BJ (cell line): ENCODE measurements at places on chromosomes 16 and 17. TPM values are rescaled to one million over a fixed set of nuclear protein-coding genes. Genes with fewer than 3 reads are reported as not detected.

HES7 gene
- polyA plus RNA-seq = not detected in 2 replicates

CSF3 gene
- not detected in 2 replicates for polyA plus RNA-seq

MRPS34 gene
- 64.2 and 69.6 TPM in 2 replicates for polyA plus RNA-seq

- no peak for DNase-seq
These were observed 92.5 kb downstream of the ASIC2 start for GRCh38 chr17:33200587-33200986.

DNA sequence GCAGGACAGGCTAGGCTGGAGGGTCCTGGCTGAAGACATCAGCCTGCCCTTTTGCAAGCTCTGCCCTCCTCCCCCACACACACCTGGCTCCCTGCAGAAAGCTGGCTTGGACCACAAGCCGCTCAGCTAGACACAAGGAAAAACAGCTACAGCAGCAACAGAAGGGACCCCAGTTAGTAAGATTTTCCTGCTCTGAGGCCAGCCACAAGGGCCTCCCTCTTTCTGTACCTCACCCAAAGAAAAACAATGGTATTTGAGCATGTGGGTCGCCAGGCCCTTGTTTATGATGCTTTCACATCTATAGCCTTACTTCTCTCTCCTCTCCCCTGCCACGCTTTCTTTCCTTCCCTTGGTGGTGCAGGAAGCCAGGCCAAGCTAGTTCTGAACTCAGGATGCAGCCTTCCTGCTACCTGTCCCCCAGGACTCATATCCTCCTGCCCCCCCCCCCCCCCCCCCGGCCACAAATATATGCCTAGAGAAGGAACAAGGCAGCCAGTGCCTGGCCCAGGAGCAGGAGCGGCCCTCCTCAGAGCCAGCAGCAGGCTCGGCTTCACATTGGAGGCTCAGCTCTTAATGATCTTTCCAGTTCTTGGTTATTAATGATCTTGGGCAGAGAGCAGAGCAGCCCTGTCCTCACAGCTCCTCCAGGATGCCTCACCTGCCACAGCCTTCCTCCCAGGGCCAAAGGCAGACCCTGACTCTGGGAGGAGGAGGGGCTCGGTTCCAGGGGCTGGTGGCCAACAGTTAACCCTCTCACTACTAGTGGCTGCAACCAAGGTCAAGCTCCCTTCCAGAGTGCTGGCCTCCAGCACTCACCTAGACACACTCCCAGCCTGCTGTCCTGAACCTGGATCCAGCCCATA, 19.5 kb downstream of the GRIN2C start:
- DNase-seq = no peak

- DNase-seq = no peak
These were observed 933.5 kb upstream of the SOX9 start for GRCh38 chr17:71187145-71187878.

- no peak for DNase-seq
These were observed 3.1 kb upstream of the CAPN15 start for GRCh38 chr16:524274-525040.

GRCh38 chr17:60910415-60910814, 232.8 kb downstream of the BCAS3 start:
- no peak for DNase-seq

DNA sequence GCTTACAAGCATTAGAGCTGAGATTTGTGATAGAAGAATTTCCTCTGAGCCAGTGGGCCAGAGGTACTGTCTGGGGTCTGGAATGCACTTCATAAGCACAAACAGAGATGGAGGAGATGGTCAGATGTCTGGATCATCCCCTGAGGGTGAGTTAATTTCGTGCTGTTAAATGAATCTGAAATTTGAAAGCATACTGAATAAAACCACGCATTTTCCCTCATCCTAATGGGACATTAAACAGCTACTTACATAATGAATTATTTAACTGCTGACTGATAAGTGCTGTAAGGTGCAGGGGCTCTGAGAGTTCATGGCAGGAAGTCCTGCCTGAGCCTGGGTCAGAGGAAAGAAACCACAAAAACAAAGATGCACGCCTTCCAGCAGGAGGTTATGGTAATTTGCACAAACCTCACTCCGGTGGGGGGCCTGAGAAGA, 136.3 kb upstream of the XYLT1 start:
- DNase-seq = no peak

GRCh38 chr16:56075732-56076388, 115.4 kb upstream of the GNAO1 start:
- DNase-seq = no peak

- DNase-seq = no peak
These were observed 81.0 kb upstream of the MYOCD start for GRCh38 chr17:12584727-12585126.

GRCh38 chr17:8072341-8072728, 15.2 kb downstream of the ALOX12B start:
- DNase-seq = no peak

DNA sequence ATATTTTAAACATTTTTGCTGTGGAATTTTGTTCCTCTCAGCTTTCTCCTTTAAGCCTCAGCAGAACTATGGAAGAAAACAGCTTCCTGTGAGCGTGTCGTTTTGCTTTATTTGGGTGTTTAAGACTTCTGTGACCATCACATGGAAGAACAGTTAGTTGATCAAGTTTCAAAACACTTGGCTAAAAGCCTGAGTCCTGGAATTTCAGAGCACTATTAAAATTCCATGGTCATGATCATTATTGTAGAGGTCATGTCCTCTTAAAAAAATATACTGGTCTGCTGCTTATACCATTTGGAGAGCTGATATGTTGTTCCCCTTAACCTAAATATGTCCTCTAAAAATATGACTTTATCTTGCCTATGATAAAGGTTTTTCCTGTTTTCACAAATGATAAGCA, 12.6 kb upstream of the CDR2 start:
- DNase-seq = peak; percentile 95

- peak; percentile 29 for DNase-seq
These were observed 20.7 kb downstream of the SLC47A1 start for GRCh38 chr17:19554393-19554792.

DNA sequence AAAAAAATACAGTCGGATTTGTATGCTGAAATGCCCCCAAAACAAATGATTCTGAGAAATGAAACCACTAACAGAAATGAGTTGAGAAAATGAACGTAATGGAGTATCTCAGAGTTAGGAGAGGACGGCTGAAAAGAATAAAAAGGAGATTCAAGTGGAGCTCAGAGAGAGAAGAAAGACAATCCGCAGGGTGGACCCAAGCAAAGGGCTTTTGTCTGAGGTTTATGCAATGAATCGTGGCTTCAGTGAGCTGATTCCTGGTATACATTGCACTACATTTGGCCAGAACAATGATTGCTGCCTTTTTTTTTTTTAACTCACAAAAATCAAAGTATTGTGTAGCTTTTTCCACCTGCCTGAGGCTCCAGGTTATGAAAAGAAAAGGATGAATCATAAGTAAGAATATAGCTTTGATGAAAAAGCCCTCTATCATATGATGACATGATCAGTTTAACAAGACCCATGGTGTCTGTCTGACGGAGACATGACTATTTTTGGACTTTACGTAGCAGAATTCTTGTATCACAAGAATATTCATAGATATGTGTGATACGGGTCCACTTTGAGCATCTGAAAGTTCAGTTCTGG, 4.4 kb upstream of the MED9 start:
- DNase-seq = no peak

- no peak for DNase-seq
These were observed 9.8 kb downstream of the MYL4 start for GRCh38 chr17:47218896-47219430.

GRCh38 chr17:66918896-66919295, 45.6 kb upstream of the CACNG4 start:
- no peak for DNase-seq

DNA sequence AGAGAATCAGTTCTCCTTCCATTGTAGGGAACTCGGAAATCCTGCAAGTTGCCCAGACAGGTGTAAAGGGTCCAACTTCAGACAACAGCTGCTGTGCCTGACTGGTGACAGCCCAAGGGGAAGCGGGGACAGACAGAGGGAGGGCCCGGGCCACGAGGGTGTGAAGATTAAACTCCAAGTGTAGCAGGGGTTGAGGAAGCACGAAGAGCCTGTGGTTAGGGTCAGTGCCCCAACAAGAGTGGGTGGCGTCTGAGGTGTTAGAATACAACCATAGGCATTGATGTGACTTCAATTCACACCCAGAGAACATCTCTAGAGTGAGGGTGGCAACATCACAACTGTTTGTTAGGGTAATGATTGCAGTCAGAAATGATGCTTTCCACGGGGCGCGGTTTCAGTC, 39.1 kb downstream of the ASPA start:
- DNase-seq = no peak

GRCh38 chr17:57133486-57133885, 48.4 kb downstream of the AKAP1 start:
- no peak for DNase-seq

DNA sequence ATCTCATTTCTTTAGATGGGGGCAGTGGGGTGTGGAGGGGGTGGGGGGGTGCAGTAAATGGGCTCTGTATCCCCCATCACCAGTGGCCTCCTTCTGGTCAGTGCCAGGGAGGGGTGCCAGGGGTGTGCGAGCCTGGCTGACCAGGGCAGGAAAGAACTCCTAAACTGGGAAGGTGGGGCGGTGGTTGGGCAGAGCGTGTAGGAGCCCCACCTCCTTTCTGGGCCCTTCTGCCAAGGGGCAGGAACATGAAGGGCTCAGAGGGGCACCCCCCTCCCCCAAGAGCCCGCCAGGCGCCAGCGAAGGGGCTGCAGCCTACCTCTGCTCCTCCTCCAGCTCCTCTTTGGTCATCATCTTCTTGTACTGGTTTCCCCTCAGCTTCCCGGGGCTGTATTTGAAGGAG, 26.0 kb downstream of the MXRA7 start:
- no peak for DNase-seq

DNA sequence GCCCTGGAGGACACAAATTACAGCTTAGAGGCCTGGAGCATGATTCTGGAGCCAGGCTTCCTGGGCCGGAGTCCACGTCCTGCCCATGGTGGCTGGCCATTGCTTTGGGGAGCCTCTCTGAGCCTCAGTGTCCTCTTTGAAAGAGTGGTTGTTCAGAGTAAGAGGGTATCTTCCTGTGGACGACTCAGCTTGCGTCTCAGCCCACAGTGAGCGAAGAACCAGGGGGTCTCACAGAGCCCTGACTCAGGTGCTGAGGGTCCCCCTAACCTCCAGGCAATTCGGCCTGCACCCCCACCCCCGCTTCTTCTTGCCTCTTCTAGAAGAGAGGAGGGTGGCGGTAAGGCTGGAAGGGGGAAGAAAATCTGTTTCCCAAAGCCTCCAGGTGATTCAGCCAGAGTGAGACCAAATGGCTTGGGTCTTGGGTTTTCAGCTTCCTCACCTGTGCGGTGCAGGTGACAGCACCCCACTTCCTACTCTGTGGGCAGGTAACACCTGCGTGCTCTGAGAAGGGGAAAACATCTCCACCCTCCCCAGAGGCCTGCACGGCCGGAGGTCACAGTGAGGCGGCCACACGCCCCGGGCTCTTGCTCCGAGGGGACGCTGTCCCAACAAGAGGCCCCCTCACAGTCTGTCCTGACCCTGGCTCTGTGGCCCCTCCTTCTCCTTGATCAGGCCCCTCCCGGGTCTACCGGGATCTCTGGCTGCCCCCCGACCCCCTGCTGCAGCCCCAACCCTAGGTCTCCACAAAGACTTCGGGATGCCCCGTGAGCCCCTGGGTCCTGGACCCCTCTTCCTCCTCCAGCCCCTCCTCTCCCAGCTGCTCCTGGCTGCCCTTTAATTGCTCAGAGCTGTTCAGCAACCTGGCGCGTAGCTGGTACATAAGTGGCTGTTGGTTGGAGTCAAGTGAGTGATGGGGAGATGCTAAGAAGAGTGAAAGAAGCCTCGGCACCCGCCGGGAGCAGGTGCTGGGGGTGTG, 119.2 kb downstream of the METRNL start:
- no peak for DNase-seq

GRCh38 chr16:25835126-25835525, 143.4 kb downstream of the HS3ST4 start:
- DNase-seq = no peak

DNA sequence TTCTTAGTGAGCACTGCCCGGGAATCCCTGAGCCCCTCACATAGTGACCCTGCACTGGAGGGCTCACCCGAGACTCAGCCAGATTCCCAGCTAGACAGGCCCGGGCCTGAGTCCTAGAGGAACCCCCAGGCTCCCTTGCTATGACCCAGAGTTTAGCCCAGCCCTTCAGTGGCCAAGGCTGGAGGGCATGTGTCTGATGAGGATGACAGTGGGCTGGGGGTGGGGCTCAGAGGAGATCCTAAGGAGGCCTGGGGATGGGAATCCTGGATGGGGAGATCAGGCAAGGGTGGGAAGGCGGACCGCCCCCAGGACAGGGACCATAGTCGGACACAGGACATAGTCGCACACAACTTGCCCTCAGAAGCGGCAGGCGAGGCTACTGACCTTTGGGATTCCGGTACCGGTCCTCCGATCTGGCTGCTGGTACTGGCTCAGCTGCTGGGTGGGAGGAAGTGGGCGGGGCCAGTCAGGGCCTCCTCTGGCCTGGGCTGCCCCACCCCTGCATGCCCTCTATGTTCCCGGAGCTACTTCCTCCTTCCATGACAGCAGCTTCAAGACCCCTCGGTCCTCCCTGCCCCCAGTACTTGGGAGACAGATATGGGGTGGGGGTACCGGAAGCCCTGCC, 1.1 kb downstream of the CD79B start:
- no peak for DNase-seq

GRCh38 chr17:76278952-76279741, 14.0 kb downstream of the UBALD2 start:
- DNase-seq = no peak
